ENCODE measurements at places on chromosomes 12 and 14.

DNA sequence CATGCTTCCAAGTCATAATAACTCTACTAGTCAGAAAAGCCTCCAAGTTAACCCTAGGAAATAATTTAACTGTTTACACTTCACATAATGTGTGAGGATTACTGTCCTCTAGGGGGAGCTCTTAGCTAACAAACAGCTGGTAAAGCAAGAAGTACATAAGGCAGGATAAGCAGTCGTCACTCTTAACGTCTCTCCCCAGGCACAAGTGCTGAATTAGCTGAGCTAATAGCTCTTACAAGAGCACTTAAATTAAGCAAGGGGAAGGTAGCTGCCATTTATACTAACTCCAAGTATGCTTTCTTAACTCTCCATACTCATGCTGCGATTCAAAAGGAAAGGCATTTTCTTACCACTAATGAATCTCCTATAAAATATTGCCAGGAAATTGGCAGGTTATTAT is 79.3 kb upstream of the TSPAN11 start:
- no peak for DNase-seq

GRCh38 chr12:32344047-32344446 is 55.3 kb upstream of the FGD4 start:
- no peak for DNase-seq

GRCh38 chr12:46383654-46384450 is 11.3 kb upstream of the SLC38A2 start:
- DNase-seq = peak; percentile 54

GRCh38 chr12:95859344-95859816 is 628 bp downstream of the SNRPF start:
- no peak for DNase-seq

DNA sequence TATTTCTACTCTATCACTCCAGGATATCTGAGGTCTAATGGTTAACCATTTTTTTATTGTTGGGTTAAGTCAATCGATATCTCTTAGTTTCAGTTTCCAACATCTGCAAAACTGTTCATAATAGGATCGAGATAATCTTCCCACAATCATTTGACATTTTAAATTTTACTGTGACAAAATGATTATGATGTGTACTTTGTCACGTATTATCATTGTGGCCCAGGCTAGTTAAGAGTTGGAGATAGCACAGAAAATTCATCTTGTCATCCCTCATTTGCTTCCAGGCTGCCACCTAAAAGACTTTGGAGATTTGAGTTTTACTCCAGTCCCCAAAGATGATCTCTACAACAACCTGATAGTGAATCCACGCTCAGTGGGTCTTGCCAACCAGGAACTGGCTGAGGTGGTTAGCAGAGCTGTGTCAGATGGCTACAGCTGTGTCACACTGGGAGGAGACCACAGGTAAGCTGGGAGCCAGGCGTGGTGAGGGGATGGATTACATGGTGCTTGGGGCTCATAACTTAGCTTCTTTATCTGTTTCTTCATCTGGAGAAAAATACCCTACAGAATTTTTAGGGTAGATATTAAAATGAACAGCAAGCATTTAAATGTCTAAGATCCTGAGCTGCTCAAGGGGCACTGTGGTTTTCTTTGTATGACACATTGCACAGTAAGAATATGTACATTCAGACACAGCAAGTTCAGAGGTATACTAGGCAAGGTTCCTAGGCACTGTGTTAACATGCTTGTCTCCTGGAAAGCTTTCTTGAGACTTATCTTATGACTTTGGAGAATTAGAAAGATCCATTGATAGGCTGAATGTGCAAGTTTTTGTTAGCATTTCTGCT is 22.4 kb downstream of the ARG2 start:
- no peak for DNase-seq

GRCh38 chr12:50765095-50765911 is 1.4 kb downstream of the ATF1 start:
- DNase-seq = no peak

DNA sequence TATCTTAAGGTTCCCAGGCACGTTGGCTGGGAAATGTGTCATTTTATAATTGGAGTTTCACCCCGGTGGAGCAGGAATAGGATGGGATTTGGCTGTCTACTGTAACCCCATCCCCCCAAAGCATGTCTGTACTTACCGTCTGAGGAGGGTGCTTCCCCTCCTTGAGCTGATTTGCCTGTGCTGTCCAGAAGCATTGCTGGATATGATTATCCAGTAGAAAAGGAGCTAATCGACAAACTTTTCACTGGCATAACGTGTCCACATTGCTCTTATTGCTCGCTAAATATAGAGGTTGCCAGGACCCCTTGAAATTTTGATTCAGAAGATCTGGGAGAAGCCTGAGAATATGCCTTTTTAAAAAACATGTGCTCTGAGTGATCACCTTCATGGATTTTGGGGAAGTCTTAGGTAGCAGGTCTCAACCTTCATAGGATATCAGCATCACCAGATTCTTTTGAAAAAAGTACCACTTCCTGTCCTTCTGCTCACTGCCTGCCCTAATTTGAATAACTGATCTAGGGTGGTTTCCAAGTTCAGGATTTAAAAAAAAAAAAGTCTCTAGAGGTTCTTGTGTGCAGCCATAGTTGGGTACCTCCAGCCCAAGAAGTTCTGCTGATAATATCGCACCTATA is 80.4 kb upstream of the KCNA1 start:
- no peak for DNase-seq

DNA sequence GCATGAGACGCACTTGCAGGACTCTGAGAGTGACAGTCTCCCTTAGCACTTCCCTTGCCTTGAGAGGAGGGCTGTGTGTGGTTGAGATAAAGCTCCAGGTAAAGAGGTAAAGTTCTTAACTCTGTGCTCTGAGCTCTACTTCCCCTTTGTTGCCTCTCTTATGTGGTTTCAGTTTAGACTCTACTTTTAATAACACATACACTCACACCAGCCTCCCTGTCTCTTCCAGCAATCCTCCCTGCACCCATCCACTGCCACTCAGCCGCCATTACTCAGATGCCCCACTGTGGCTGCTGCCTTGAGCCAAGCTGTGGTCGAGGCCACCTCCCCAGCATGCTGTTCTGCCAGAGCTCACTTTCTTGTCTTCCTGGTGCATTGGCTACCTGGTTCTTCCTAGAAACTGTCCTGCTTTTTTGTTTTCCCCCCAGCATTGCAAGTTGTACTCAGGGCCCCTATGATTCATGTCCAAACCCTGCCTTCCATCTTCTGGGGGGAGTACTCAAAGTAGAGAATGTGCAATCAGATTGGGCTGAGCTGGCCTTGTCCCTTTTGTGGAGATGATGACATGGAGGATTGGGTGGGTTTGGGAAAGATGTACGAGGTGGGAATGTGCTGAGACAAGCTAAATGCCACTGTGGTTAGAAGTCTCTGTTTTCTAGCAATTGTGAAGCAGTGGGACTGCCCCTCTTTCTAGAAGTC is 115.5 kb upstream of the PARP11 start:
- DNase-seq = no peak

- peak; percentile 42 for DNase-seq
Measured at GRCh38 chr12:91811481-91812287, 334.0 kb downstream of the BTG1 start.

DNA sequence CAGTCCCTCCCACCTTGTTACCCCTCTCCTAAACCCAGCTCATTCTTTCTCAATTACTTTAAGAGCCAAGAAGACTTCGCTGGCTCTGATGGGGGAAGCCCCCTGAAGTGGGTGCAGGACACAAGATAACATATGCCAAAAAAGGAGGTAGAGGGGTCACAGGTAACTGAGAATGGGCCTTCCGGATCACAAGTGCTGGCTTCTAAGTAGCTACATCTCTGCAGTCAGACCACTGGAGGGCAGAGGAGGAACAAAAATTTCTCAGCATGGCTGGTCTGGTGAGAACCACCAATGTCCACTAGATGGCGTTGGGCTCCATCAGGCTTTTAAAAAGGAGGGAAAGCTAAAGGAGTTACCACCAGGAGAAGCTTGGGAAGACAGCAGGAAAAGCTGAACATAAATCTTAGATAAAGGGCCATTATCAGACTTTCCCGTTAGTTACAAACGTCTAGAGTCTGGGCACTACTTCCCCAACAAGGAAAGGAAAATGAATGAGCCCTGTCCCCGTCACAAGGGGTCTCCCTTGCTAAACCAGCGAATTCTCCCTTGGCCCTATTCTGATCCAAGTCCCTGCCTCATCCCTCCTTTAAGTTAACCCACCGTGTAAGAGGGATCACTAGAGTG is 11.6 kb upstream of the CDH24 start:
- peak; percentile 55 for DNase-seq

- DNase-seq = no peak
Measured at GRCh38 chr12:51817027-51817953, 31.2 kb downstream of the FIGNL2 start.

- DNase-seq = no peak
Measured at GRCh38 chr14:66135831-66136230, 350.3 kb upstream of the CCDC196 start.

DNA sequence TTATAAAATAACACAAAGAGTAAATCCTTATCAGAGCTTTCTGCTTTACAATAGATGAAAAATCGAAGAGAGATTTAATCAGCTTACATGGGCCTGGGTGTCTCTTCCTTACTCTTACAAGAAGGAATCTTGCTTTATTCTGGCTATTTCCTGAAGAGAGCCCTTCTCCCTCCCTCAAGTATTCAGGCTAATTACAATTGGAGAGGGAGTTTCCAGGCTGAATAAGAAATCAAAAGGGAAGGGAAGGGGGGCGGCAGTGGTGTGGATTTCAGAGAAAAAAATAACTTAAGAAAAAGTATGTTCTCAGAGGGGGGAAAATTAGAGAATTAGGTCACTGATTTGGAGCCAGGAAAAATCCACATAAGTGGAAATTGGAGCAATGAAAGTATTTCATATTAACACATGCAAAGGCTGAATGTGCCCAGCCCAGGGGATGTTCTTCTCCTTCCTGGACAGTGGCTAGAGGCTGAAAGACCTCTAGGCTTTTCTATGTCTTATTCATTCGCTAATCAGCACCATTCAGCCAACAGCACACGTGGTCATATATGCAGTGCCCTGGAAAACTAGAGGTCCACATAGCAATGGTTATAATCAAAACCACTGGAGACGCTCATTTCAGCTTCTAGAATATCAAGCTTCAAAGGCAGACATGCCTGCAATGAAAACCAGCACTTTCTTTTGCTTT is 158.9 kb upstream of the BTG1 start:
- DNase-seq = no peak

DNA sequence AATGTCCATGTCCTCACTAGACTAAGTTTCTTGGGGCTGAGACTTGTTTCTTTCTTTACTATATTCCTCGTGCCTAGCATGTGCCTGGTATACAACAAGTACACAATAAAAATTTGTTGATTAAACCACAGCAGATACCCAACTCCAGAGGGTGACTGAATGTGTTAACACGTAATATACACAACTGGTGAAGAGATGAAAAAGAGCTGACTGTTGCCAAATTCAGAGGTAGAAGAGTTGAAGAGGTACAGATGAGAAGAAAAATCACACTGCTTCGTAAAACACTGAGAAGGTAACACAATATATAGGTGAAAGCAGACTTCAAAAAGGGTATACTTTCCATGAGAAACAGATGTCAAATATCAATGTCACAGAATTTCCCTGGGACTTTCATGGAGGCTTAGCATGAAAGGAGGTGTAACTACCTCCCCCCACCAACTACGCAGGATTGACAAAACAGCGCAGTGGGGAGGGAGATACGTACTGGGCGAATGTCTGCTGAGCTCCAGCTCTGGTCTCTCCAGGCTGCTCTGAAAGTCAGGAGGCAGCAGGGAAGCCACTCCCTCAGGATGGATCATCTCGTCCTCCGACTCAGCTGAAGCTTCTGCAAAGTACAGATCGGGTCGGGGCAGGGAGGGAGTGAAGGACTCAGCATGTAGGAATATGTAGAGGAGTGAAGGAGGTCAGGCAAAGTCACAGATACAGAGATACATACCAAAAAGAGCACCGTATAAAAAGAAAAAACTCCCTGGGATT is 5.3 kb downstream of the ACIN1 start:
- DNase-seq = no peak

GRCh38 chr14:102201353-102201738 is 61.6 kb downstream of the WDR20 start:
- DNase-seq = no peak
